ENCODE measurements at places on chromosomes 13 and 19.

- no peak for DNase-seq
These were observed at the start of gene CDC34 for GRCh38 chr19:531753-532560. TSS of gene CDC34 (plus strand) at chr19:531760. CDS start at chr19:531932, 172 bp downstream.

DNA sequence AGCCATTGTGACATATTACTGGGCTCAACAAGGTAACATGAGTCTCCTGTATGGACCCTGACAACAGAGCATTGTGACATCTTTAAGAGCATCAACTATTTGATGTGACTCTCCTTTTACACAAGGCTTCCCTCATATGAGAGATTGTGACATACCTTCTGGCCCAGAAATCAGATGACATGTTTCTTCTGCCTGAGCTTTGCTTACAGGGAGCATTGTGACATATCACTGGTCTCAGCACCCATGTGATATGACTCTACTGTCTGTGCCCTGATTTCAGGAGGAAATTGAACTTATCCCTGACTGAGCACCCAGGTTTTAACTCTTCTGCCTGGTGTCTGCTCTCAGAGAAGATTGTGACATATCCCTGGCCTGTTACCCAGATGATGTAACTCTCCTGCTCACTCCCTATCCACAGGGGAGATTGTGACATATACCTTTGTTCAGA, 15.9 kb upstream of the ZNF681 start:
- no peak for DNase-seq

- no peak for DNase-seq
These were observed 100.2 kb upstream of the SIAH3 start for GRCh38 chr13:45951724-45952123.

- DNase-seq: no peak
These were observed 50.5 kb upstream of the ZNF507 start for GRCh38 chr19:32294871-32295438.

DNA sequence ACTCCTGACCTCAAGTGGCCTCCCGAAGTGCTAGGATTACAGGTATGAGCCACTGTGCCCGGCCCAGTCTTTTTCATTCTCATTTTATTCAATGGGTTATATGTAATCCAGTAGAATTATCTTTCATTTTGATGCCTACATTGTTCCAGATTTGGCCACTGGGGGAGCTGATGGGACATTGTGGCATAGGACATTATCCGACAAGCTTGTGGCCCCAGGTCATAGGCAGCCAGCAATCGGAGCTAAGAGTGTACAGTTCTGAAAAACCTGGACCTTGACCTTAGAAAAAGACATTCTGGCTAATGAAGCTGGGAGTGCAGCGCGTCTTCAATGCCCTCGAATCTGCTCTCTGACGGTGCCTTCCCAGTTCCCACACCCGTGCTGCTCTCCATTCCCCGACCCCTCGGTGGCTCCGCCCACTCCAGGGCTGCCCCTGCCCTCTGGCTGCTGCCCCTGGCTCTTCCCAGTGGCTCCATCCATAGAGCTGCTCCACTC, 108.7 kb downstream of the TEX29 start:
- peak; percentile 50 for DNase-seq

DNA sequence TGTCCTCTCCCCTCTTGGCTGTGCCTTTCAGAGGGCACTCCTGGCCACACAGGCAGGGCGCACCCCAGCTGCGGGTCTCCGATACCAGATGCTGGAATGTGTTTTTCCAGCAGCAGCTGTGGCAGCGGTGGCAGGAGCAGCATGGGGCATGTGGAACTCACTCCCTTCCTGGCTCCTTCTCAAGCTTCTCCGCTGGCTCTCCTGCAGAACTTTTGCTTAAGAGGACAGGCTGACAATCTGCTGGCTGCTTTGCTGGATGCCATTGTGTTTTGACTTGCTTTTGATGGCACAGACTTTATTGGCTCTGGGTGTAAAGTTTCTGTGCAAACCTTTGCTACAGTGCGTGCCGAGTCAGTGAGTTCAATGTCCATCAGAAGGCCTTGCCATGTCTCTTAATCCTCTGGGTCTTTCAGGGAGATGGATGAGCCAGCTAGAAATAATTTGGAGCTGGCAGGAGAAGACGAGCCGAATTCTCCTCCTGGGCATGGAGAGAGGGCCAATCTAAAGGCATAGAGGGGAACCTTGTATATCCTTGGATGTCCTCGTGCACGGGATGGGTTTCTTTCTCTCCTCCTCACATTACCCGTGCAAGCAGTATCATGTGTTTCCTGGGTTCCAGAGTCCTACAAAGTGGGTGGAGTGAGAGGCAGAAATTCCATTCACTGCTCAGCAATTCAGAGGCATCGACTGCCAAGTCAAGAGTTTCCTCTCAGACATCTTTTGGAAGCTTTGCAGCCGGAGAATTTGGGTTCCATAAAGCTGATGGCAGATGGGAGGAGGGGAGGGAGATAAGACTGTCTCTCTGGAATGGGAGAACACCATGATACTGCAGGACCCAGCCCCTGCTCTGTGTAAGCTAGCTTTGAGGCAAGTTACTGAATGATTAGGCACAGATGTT, 231.2 kb downstream of the FGF9 start:
- DNase-seq: no peak

- peak; percentile 55 for DNase-seq
These were observed 6.0 kb downstream of the RCN3 start for GRCh38 chr19:49533551-49534488.

DNA sequence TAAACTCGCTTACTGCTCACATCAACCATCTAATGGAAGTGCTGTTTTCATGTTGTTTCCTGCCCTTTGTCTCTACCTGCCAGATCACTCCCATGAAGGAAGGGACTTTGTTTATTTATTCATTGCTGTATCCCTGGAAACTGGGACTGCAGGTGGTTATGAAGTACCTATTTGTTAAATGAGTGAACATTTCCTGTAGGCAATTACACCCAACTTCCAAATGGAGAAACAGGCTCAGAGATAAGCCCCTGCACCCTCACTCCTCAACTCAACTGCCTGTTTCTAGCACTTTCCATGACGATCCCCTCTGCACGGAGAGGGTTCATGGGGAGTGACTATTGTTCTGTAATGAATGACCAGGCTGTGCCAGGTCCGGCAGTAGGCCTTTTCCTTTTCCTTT, 1.9 kb upstream of the SELENOW start:
- no peak for DNase-seq

DNA sequence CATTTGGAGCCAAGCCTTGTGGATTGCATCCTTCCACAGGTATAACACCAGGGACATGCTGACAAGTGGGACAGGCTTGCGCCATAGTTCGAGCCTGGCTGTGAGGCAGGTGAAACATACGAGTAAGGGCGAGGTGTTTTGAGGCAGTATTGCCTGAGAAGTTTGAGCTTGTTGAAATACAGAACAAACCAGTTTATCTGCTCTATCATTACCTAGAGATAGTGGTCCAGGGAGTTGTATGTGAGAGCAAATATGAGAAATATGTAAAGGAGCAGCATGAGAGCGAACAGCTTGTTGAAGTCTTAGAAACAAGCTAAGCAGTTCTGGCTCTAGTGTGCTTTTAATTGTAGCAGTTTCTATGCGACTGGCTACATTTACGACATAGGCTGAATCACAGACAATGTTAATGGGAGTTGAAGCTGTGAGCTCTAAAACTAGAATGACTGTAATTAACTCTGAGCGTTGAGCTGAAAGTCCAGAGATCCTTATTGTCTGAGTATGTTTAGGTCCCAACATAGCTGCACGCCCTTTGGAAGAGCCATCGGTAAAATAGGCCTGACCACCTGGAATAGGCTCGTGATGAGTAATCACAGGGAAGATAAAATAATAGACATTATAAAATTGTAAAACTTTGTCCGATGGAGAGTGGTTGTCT, 8.2 kb downstream of the ZNF439 start:
- DNase-seq: no peak

- DNase-seq: no peak
These were observed 5.4 kb downstream of the MTMR6 start for GRCh38 chr13:25281935-25282332.

GRCh38 chr19:49713236-49713845, 22.4 kb downstream of the CPT1C start:
- DNase-seq: no peak

- no peak for DNase-seq
These were observed 5.8 kb downstream of the GMIP start for GRCh38 chr19:19637523-19638251.

DNA sequence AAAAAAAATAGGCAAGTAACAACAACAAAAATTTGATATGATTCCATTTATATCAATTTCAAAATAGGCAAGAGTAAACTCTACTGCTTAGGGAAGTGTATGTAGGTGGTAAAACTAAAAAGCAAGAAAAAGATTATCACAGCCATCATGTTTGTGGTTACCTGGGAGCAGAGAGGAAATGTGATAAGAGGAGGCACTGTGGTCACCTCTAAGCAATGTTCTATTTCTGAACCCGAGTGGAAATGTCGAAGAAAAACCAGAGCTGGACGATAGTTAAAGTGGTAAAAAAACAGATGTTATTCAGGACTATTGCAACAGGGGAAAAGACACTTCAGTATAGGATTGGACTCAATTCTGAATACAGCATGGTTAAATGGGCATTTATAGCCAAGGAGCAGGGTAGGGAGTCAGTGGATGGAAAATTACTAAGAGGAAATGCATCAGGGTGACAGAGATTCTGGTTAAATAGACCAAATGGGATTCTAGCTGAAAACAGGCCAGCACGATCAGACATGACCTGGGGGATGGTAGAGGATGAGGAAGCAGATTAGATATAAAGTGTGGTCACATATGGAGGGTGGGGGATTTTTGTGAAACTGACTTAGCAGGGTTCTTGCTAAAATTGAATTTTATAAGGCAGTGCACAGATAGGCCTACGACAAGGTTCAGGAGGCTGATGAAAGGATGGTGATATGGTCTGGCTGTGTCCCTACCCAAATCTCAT, 6.0 kb upstream of the TEX30 start:
- no peak for DNase-seq

DNA sequence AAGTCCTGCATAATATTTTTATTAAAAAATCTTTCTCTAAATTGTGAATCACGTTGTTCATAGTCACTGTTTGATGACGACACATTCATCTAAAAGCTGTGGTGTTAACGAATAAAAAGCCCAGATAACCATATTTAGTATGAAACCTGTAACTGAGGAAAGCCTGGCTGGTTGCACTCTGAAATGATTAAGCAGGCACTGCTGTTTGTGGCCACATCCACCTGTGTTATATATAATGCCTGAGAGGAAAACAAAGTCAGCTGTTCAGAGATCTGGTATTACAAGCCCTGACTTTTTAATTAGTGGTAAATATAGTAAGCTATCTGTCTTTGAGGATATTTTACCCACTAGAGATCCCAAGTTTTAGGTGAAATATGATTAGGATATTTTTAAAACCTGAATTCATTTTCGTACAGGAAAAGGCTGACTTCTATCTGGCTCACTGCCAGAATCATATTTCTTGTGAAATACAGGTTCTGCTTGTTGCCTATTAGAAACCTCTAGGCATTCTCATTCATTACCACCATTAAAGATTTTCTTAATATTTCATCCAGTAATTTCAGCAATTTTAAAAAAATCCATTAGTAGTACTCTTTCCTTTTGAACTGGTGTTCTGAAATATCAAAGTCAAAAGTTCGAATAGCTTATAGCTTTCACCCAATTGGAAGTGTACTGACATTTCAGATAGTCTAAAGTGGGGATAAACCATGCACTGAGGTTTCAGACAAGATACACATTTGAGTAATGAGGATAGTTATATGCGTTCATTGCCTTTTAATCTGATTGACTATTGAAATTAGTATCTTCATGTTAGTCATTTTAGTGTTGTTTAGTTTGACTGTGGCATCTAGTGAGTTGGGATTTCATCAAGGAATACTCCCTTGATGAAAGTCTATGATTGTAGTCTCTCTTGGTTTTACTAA, 79.7 kb downstream of the LMO7 start:
- no peak for DNase-seq

DNA sequence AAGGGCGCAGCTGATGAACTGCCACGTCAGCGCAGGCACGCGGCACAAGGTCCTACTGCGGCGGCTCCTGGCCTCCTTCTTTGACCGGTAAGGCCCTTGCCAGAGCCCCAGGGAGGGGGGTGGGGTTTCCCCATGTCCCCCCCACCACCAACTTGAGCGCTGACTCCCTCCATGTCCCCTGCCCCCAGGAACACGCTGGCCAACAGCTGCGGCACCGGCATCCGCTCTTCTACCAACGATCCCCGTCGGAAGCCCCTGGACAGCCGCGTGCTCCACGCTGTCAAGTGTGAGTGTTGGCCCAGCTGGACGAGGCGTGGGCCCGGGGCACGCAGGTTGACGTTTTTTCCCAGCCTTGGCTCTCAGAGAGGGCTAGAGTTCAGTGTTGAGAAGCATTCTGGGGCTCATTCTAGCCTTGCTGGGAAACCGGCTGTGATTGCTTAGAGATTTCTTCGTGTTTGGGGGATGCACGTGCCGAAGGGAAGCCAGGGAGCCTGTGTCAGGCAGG, 12.8 kb downstream of the STX10 start:
- no peak for DNase-seq

GRCh38 chr13:58823701-58824100, 1192.2 kb downstream of the PCDH17 start:
- DNase-seq: no peak

- no peak for DNase-seq
These were observed 314.3 kb upstream of the ARGLU1 start for GRCh38 chr13:106882246-106882645.

Data from dorsolateral prefrontal cortex (tissue), 122 donors.